ENCODE measurements at places on chromosomes 1 and 21.

DNA sequence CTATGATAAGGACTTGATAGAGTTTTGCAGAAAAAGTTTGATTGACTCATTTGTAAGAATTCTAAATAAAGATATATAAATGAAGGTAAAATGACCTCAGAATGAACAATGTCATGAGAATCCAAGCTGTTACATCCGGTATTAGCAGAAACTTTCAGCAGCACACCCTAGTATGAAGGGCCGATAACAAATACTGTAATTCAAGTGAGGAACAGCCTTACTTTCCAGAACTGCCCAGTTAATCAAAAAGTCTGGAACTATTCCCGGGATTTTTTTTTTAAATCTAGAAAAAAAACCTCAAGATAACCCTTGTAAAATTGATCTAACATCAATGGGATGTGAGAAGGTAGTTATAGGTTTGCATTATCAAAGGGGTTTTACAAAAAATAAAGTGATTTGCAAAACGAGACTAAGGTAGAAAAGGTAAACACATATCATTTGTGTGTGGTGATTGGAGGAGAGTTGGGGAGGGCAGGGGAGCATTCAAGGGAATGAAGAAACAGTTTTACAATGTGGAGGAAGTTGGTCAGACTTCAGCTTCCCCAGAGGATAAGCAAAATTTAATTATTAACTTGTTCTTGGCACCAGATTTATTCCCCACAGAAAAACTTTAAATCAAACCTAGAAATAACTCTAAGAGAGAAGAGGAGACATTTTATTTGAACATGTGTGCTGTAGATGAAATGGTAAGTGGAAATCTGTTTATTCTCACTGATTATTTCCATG, 75.9 kb upstream of the VCAM1 start:
- no peak for DNase-seq

GRCh38 chr1:71427066-71427465, 346.2 kb upstream of the ZRANB2 start:
- no peak for DNase-seq

DNA sequence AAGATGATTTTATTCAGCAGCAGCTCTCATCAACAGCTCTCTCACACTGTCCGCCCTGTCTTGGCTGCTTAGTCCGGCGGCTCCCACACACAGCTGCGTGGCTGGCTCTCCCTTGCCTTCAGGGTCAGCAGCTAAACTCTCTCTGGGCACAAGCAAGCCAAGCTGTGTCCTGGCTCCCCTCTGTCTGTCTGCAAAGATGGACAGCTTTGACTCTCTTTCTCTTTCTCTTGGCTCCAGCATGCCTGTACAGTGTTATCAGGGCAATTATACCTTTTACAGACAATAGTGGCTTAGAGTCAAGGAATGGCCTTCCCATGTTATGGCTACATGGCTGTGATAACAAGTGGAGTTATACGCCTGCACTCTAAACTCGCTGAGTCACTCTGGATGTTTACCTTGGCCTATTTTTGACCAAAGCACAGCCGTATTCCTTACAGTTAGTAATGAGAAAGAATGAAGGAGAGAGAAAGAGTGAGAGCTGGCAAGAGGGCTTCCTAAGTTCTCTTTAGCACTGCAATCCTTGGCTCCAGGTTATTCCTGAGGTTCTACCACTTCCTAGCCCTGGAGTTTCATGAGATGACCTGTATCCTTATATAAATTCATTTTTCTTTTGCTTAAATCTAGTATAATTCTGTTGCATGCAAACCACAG, 59.9 kb upstream of the ZSWIM5 start:
- no peak for DNase-seq

- DNase-seq = no peak
Observed at GRCh38 chr1:204250428-204251030, 36.7 kb upstream of the GOLT1A start.

GRCh38 chr21:46195595-46196195, 11.4 kb upstream of the SPATC1L start:
- DNase-seq = no peak
